ENCODE measurements at places on chromosomes 4 and X.

GRCh38 chr4:22524895-22525294 is 9.0 kb upstream of the ADGRA3 start:
- DNase-seq = no peak

DNA sequence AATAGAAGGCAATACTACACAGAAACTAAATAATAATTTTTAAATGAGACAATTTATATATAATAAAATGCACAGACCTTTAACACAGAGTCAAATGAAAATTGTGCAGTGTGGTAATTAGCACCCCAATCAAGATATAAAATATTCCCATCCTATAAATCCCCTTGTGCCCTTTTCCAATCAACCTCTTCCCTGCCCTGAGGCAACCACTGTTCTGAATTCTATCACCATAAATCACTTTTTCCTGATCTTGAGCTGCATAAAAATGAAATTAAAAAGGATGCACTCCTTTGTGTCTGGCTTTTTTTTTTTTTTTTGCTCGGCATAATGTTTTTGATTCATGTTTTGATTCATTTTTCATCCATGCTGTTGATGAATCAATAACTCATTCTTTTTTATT is 107.0 kb downstream of the ATP8A1 start:
- no peak for DNase-seq

GRCh38 chr4:40378619-40379018 is 43.5 kb downstream of the CHRNA9 start:
- DNase-seq = no peak

DNA sequence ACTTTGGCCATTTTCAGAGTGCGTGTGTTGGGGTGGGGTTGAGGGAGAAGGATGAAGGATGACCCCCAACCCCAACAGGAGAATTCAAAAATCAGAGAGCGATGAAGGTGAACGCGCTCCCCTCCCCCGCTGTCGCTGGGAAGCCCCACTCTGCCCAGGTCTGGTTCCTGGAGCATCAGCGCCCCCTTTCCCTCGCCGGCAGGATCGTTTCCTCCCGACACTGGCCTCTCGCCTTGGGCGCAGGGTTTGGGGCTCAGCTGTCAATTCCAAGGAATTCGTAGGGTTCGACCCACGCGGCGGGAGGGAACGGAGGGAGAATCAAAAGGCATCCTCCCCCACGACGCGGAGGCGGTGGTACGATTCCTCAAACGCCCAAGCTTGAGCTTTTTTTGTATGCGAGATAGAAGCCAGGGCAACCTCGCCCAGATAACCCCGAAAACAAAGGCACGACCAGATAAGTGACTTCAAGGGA is 1.0 kb upstream of the PDGFRA start:
- peak; percentile 41 for DNase-seq

DNA sequence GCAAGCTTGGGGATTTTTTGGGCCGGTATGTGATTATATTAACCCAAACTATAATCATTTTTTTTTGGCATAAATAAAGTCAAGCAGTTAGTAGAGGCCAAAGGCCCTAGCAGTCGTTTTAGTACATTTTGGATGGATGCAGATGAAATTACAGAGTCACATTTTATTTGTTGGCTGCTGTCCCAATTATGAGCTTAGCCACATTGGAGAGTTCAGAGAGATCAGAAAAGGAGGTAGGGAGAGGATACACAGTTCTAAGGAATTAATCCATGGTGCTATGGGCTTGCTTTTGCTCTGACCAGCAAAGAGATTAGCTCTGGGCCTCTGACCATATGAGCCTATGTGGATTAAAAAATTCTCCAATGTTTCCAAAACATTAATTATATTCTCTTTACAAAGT is 395.1 kb downstream of the RAPGEF2 start:
- DNase-seq = no peak

GRCh38 chr4:182694551-182694950 is 222.6 kb downstream of the DCTD start:
- no peak for DNase-seq

GRCh38 chr4:94714365-94715160 is 43.2 kb upstream of the BMPR1B start:
- no peak for DNase-seq

DNA sequence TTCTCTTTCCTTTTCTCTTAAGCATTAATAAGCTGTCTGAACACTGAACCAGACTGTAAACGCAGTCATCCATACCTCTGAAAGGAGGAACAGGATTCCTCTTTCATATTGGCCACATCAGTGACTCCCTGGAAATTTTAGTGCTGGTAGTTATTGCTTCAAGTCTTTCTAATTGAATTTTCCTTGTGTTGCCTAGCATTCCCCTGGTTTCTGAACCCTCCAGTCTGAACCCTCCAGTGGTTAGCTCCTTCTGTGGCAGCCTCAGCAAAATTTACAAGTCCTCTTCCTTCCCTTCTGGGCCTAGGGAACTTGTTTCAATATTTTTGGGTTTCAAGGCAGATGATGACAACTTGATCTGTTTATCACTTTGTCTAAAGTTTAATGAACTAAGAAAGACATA is 7.9 kb downstream of the SPARCL1 start:
- no peak for DNase-seq

GRCh38 chr4:153402366-153402765 is 57.9 kb downstream of the MND1 start:
- DNase-seq = no peak

DNA sequence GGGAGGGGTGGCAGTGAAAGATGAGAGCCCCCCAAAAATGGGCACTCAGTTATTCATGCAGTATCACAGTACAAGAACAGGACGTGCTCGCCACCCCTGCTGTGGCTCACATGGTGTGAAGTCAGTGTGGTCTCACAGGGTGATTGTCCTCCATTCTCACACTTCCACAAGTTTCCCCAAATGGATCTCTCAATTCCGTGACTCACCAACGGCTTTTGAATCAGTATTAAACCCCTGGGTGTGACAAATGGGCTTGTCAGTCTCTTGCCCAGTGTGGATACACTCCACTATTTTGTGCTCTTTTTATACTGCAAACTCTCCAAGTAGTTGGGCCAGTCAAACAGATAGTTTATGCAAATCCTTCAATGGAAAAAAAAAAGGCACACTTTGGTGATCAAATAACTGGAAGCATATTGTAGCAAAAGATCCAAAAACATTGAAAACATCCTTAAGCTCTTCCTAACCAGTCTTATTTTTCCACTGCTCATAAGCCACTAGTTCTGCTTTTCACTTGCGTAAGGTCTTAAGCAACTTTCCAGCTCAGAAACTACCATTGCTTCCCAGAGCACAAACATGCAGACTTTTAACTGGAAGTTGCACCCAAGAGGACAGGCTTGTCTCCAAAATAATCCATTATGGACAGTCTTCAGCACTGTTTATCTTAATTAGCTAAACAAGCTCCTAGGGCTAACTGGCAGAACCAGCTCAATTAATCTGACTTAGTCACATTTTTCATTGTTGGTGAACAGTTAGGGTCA is 365.7 kb downstream of the PPP3CA start:
- DNase-seq = no peak

DNA sequence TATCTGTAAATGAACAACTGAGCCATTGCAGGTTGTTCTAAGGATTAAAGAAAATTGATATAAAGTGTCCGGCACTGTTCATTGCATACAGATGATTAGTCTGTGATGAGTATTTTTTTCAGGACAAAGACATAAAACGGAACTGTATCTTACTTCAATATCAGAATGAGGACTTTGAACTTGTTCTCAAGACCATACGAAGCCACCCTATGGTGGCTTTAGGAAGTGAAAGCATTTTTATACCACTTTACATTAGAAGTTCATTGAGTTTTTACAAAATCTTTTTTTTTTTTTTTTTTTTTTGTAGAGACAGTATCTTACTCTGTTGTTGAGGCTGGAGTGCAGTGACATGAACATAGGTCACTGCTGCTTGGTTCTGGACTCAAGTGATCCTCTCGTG is 45.2 kb upstream of the TRIM2 start:
- no peak for DNase-seq

DNA sequence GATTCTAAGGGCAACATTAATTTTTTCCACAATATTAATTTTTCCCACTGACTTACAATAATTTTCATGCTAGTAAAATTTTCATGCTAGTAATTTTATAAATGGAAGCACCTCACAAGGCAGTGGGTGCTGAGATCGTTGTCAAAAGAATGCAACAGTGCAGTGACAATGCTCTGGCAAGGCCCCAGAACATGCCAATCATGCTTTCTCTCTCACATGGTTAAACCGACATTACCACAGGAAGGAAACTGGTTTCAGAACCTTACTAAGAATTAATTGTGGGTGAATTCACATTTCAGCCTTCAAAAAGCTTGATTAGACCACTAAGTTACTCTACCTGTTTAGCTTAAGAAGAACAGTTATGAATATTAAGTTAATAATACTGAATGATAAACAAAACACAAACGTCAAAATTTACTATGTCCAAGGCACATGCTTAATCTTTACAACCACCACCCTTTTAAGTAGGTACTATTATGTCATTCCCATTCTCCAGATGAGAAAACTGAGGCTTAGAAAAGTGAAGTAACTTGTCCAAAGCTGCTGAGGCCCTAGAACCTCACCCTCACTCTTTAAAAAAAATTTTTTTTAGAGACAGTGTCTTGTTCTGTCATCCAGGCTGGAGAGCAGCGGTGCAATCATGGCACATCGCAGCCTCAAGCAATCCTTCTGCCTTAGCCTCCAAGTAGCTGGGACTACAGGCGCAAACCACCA is 10.0 kb upstream of the OPHN1 start:
- no peak for DNase-seq

GRCh38 chrX:72620550-72621145 is 48.0 kb upstream of the HDAC8 start:
- no peak for DNase-seq
